Common myeloid progenitor, CD34-positive (primary cell): ENCODE measurements at places on chromosomes 4 and X.
A peak's percentile ranks its signal among the peaks of the same experiment; 100 is the strongest.

DNA sequence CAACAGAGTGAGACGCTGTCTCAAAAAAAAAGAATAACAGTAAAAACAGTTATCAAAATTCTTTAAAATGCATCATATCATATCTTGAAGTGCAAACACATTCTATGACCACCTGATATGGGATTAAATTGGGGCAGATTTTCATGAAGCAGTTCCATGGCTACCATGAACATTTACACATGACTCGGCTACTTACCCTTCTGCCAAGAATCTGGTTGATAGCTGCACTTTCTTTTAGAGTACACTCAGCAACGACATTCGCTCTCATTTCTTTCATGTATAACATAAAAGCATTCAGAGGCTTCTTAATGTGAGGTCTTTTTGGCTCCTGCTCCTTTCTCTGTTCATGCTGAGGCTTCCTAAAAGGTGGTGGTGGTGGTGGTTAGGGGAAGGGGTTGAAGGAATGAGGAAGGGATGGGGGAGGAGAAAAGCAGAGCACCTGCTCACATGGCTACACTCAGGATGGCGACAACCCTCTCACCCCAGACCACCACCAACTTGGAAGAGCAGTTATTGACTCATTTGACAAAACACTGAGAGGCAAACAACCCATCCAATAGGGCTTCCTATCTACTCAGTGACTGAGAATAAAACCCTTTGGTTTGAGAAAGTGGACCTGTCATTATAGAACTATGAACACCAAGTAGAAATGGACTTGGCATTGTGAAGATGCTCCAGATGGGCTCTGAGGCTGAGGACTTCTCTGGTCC lies 88.5 kb downstream of the HADH start:
- DNase-seq = no peak
- no peak overlapping the region for H3K27ac ChIP-seq
- peaks cover 2% of the 10 kb centered on the region for H3K27me3 ChIP-seq
- no peaks in the 10 kb centered on the region for H3K4me1 ChIP-seq
- no peak overlapping the region for H3K4me3 ChIP-seq

- peak overlapping the region; percentile 33 for H3K4me3 ChIP-seq
- H3K27me3 ChIP-seq = no peaks in the 10 kb centered on the region
- peaks cover 17% of the 10 kb centered on the region for H3K4me1 ChIP-seq
- peak overlapping the region; percentile 90 for H3K27ac ChIP-seq
- peak; percentile 83 for DNase-seq
Measured at GRCh38 chrX:20362268-20363267, 95.9 kb upstream of the RPS6KA3 start.

GRCh38 chr4:169098054-169098497 lies 88.0 kb upstream of the CBR4 start:
- H3K27me3 ChIP-seq = no peaks in the 10 kb centered on the region
- peaks cover 22% of the 10 kb centered on the region for H3K4me1 ChIP-seq
- peak; percentile 28 for DNase-seq
- peak overlapping the region; percentile 62 for H3K27ac ChIP-seq

DNA sequence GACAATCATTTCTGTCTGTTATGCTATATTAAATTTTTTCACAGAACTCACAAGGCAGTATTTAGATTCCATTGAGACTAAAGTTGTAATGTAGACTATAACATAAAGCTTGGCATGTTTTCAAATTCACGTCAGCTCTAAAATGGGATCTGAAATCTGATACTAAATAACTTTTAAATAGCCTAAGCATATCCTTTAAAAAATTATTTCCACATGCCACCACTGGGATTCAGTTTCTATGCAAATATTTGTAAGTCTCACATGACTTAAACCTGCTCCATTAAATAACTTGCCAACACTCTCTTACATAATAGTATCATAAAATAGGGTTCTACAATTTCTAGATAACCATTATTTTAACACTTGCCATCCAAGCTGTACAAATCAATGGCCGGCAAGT lies 32.4 kb downstream of the KLHL8 start:
- H3K4me1 ChIP-seq = no peaks in the 10 kb centered on the region
- H3K27ac ChIP-seq = no peak overlapping the region
- no peak for DNase-seq
- no peak overlapping the region for H3K4me3 ChIP-seq

DNA sequence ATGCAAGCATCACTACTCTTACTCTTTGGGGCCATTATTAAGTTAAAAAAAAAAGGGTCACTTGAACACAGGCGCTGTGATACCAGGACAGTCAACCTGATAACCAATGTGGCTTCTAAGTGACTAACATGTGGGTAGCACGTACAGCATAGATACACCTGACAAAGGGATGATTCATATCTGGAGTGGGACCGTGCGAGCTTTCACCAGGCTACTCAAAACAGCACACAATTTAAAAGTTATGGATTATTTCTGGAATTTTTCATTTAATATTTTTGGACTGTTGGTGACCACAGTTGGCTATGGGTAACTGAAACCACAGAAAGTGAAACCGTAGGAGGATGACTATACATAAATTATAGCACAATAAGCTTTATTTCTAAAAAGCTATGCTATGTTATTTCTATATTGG lies 113.8 kb upstream of the STIM2 start:
- H3K27me3 ChIP-seq = no peaks in the 10 kb centered on the region
- H3K4me1 ChIP-seq = peaks cover 23% of the 10 kb centered on the region
- peak; percentile 77 for DNase-seq
